Stimulated activated CD8-positive, alpha-beta memory T cell treated with anti-CD3 and anti-CD28 coated beads, Interleukin-2, amount 100 ng/mL, for 1 hour (primary cell): ENCODE measurements at places on chromosomes 12 and 14.

- DNase-seq: no peak
These were observed 562 bp downstream of the EAPP start for GRCh38 chr14:34538871-34539406.

DNA sequence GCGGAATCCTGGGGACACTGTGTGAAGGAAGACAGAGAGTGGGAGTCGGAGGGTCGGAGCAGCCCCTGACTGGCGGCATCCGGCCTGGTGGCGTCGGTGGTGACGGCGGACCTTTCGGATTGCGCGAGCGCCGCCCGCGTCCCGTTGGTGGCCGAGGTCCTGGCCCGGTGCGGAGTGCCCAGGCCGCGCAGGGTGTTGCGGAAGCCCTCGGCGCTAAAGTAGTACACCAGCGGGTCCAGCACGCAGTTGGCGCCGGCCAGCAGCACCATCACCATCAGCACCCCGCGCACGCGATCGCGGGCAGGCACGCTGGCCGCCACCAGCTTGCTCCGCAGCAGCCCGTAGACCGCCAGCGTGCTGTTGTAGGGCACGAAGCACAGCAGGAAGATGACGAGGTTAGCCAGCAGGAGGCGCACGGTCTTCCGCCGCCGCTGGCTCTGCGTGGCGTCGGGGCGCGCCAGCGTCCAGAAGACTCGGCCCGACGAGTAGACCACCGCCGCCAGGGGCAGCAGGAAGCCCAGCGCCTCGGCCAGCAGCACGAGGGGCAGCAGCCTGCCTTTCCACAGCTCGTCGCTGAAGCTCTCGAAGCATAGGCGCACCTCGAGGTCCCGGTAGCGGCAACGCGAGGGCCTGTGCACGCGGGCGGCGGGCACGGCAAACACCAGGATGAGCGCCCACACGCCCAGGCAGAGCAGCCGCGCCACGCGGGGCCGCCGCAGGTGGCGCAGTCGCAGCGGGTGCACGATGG lies 13.1 kb upstream of the CHD4 start:
- DNase-seq: no peak

DNA sequence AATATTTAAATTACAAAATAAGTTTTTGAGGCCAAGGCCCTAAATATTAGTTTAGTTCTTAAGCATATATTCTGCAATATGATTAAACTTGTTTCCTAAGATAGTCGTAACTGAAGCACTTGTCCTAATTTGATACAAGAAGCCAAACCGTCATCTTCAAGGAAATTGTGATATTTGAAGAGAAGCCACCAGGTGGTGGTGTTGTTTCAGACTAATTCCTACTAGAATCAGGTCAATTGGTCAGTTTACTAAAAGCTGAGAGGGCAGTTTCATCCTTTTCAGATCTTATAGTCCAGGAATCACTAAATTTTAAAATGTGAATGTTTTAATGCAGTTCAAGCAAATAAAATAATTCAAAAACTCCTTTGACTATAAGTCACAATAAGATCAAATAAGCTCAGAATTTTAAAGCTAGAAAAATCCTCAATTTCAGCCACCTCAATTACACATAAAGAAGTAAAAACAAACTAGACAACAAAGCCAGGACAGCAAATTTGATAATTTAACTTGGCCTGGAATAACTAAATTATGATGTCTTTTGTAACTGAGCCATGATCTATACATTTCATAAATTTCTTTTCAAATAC lies 7.1 kb upstream of the ARL1 start:
- no peak for DNase-seq

DNA sequence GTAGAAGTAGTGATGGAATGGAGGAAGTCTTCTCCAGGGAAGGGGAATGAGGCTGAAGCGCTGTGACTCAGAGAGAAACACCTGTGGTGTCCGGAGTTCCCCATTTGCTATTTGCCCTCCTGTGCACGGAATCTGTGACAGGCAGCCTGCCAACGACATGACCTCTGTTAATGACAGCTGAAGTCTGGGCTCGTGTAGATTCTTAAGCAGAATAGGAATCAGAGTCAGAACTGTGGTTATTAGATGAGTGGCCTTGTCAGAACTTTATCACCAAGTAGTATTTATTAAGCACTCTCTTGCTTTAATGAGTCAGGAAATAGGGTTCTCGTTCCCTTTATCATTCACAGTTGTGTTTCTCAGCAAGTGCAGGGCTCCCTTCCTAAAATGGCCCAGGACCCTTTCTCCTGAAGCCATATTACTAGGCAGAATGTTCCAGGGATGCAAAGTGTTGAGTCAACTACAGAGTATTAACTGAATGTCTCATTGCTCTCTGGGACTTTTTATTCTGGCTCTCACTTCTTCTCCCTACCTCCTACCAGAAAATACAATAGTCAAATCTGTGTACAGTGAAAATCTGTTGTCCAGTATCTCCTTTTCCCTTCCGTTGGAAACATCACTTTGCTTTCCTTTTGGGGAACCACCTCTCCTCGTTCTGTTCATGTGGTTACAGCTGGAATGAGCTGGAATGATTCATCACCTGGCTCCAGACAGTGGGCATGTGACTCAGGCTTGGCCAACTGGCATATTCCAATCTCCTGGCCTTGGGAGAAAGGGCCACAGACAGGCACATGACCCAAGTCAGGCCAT lies 77.8 kb upstream of the MAX start:
- DNase-seq: no peak

- DNase-seq: no peak
These were observed 288.4 kb downstream of the NUAK1 start for GRCh38 chr12:105850103-105850968.

- DNase-seq: no peak
These were observed 4.8 kb upstream of the AQP5 start for GRCh38 chr12:49956663-49957569.

GRCh38 chr12:119183942-119184695 lies 5.4 kb downstream of the HSPB8 start:
- DNase-seq: no peak

- DNase-seq: no peak
These were observed 344.4 kb downstream of the SEC23A start for GRCh38 chr14:38758661-38759060.

- no peak for DNase-seq
These were observed 77.4 kb upstream of the ANO4 start for GRCh38 chr12:100716945-100717732.

DNA sequence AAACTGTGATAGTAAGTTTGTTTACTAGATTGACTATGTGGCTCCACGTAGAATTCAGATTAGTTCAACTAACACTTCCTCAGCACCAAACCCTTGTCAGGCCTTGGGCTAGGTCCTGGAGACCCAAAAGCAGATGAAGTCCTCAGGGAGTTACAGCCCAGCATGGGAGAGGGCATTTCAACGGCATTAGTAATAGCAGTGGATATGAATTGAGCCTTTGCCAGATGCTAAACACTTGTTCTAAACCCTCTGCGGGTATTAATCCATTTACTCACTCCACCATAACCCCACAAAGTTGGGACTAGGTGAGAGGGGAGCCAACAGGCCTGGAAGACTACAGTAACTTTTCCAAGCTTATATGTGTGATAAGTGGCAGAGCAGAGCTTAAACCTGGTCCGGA lies 714.6 kb downstream of the DIO2 start:
- no peak for DNase-seq

DNA sequence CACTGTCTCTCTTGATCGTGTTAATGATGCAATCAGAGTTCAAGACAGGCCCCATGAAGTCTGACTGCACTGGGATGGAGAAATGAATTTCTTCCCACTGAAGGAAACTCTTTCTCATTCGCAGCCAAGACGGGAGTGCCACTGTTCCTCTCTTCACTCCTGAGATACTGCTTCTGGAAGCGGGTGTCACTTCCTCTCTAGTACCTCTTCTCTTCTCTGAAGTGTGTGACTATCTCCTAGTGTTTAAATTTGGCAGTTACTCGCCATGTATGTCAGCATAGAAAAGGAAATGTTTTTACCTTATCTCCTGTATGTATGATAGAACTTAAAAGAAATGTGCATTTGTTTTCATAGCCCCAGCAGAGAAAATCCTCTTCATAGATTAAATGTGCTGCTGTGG lies 215.2 kb downstream of the ANO6 start:
- no peak for DNase-seq
